ENCODE measurements at places on chromosomes 3 and 15.

DNA sequence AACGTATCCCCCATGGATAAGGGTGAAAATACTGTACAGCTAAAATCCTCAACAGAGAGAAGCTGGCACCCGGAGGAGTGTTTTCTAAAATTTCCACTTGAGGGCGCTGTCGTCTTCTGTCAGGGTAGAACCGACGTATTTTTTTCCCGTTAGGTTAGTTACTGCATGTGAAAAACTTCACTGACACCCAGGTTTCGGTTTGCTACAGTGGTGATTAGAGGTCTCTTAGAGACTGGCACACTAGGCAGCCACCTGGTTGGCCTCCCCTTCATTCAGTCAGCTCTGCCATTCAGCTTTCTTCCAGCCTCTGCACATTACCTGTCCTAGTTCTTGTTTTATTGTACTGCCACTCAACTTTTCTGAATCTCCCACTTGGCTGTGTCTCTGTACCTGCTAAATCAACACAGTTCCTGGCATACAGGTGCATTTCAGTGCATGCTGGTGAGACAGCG, 18.4 kb downstream of the CCK start:
- no peak for DNase-seq

GRCh38 chr3:84066915-84067314, 891.9 kb upstream of the CADM2 start:
- DNase-seq, result no peak

- DNase-seq, result no peak
Measured at GRCh38 chr15:41160639-41161315, 44.7 kb upstream of the INO80 start.

GRCh38 chr15:60751985-60752952, 273.3 kb upstream of the ICE2 start:
- no peak for DNase-seq

- no peak for DNase-seq
Measured at GRCh38 chr3:169660709-169661360, 2.7 kb downstream of the MECOM start.

- DNase-seq, result no peak
Measured at GRCh38 chr3:183259621-183260020, 6.6 kb downstream of the B3GNT5 start.

DNA sequence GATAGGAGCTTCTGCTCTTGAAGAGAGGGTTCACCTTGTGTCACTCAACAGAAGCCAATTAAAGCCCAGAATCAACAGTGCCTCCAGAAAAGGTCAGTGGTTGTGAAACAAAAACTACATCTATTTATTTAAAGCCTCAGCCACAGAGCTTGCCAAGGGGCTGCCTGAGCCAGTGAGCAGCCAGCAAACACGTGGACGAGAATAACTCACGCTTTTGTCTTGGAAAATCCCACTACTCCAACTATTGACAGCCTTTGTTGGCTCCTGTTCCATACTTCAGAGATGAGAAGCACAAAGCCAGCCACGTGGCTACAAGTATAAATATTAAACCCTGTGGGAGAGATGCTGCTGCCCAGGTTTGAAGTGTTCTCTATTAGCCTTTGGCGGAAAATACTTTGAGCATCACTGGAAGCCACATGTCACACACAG, 10.3 kb downstream of the GPR156 start:
- no peak for DNase-seq

DNA sequence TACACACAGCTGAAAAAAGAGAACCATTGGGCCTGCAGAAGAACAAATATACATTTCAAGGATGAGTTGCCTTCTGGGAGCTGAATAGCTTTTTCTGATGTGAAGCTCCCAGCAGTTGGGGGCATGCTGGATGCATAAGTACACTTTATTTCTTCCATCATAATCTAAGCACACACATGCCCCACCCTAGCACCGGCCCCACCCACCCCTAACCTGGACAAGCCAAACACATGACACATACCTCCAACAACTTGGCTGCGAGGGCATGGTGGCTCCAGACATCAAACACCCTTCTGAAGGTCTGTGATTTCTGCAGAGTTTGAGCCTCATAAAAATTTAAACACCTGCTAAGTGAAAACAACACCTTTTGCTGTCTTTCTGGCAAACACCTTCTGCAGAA, 307.2 kb upstream of the TRIM42 start:
- DNase-seq, result no peak

DNA sequence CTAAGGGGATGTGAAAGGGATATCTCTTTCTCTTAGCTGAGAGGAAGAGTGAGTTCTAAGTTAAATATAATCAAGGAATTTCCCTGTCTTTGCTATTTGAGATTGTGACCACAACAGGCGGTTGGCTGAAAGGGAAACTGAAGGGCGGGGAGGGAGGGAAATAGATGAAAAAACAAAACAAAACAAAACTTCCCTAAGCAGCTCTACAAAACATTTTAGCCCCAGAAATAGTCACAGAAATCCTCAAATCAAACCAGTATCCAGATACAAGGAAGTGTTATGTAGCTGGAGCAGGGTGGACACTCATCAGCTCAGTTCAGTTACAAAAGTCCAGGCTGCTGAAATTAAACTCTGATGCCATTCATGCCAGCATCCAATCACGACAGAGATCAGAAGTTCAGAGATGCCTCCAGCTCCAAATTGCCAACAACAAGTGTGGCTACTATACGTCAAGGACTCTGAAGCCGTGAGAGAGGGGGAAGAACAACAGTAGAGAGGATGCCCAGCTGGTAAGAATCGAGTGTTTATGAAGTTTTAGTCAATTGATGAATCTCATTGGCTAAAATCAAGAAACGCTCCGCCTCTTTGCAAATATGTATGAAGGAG, 319 bp upstream of the TP63 start:
- DNase-seq, result no peak

- DNase-seq, result no peak
Measured at GRCh38 chr15:62389885-62390790, 225.1 kb upstream of the C2CD4B start.

- no peak for DNase-seq
Measured at GRCh38 chr15:70248116-70249025, 150.7 kb upstream of the TLE3 start.

- no peak for DNase-seq
Measured at GRCh38 chr3:177832880-177833279, 635.6 kb upstream of the TBL1XR1 start.

DNA sequence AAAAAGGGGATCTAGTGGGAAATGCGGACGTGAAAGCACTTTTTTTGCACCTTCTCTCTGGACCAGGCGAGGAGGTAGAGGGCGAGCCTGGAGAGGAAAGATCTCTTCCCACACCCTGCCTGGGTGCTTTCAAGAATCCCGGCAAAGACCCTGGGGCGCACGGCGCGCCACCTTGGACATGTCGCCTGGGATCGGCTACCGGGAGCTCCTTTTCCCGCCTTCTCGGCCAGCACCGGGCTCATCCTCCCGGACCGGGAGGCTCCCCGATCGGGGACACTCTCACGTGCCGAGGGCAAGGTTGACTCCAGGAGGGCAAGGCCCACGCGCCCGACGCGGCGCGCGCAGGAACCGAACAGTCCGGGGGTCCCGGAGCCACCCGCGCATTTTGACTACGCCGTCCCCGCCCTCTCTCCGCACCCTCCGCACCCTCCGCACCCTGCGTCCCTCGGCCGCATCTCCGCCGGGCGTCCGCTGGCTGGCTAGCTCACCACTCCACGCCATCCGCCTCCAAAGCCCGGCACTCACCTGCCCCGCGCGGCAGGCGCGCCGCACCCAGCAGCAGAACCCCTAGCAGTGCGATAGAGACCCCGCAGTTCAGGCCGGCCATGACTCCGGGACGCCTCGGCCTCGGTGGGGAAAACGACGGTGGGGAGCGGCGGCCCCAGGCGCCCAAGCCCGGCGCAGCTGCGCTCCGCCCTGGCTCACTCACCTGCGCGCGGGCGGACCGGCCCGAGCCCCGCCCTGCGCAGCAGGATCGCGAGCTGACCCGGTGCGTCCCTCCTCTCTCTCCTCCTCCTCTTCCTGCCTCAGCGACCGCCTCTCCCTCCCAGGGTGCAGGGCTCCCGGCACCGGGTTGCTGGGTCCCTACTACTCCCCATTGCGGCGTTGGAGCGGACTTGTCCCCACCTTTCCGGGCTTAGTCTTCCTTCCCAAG, at the start of gene CDCP1:
TSS of gene CDCP1 (minus strand) at position 698 of the 934 bp plus-strand sequence. CDS start at position 607, 91 bp downstream.
- no peak for DNase-seq

- no peak for DNase-seq
Measured at GRCh38 chr3:123540285-123540684, 44.6 kb downstream of the HACD2 start.

GRCh38 chr15:69002783-69003182, 11.7 kb upstream of the NOX5 start:
- no peak for DNase-seq

DNA sequence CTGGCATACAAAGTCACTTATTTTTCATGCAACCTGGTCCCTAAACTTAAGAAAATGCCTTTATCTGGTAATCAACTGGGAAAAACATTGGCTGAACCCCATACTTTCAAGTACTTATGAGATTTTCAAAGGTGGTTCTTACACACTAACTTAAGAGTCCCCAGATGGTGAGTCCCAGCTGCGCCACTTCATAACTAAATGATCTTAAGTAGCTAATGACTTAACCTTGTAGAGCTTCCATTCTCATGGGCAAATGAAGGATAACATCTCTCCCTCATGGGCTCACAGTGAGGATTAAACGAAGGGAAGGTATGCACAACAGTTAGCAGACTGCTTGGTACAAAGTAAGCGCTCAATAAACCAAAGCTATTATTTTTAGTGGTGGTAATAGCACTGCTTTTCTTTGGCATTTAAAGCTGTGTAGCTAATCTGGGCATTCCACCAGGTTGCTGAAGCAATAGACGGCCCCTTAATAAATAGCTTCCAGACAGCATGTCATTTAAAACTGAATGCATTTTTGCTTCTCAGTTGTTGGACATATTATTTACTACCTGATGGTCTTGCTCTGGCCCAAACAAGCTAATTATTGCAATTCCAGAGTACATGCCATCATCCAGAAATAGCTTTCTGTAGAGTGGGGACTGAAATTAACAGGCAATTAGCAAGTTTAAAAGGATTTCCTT, 55.4 kb downstream of the LIPC start:
- no peak for DNase-seq

DNA sequence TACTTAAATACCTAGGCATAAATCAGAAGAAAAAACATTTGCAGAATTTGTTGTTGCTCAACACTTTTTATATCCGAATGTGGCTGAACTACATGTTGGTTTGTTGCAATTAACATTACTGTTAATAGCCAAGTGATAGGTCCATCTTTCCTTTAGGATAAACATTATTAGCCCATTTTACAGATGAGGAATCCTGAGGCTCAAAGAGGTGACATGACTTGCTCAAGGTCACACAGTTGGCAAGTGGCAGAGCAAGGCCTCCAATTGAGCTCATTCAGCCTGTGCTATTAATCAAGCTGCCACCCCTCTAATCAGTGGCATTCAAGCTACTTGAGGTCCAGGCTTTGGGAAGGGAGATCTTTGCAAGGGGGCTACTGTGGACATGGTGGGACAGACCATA, 125.8 kb upstream of the ATP2B2 start:
- no peak for DNase-seq

- DNase-seq, result no peak
Measured at GRCh38 chr3:13207975-13208705, 134.9 kb upstream of the IQSEC1 start.

DNA sequence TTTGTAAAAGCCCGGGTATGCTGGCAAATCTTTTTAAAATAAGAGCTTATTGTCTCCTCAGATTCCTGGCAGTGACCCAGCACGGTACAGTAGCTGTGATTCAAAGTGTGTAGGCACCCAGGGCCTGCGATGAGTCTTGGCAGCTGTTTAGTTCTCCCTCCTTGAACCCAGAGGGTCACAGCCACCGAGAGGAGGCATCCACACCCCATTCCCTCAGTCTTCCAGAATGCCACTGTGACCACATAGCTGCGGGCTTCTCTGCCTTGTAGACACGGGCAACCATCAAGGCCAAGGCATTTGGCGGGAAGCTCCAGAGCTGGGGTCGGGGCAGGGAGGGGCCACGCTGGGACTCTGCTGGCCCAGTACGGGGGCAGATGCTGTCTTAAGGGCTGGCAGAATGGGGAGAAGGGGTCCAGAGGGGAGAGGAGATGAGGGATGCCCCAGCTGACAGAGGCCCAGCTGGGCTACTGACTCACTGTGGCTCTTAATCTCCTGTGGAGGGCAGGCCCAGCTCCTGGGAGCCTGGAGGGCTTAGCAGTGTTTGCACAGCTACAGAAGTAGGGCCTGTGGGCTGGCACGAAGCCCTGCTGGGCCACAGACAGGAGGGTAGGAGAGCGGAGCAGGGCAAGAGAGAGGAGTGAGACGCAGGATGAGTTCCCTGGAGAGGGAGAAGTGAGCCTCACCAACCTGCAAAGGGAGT, 68.8 kb upstream of the DLG1 start:
- DNase-seq, result no peak

DNA sequence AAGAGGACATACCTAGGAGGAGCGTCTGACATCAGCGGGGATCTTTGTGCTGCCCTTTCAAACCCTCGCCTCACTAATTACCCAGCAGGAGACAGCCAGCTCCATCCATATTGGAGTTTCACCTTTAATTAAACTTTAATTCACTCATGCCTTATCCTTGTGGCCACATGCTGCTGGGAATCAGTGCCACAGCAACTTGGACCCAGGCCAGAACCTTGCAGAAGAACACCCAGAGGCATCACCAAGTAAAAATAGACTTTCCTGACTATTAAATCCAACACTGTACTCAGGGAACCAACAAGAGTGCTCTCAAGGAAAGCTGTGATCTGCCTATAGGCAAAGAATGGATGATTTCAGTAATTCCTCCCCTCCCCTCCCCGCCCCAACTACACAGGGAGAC, 23.9 kb downstream of the EIF1B start:
- no peak for DNase-seq

DNA sequence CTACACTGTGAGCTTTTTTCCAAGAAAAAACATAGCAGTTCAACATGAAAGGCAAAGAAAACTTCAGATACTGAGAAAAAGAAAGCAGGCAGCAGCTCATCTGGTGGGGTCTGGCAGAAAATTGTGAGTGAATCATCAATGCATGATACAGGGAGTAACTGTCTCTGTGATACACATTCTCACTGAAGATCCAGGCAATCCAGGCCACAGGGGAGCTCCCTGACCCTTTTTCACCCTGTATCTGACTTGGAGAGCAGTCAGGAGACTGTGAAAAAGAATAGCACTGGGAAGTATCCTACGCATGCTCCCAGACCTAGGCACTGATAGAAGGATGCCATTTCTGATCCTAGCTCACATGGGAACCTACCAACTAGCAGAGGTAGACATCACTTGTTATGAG, 269.8 kb downstream of the MBNL1 start:
- no peak for DNase-seq

- no peak for DNase-seq
Measured at GRCh38 chr3:162743091-162743490, 1246.5 kb downstream of the OTOL1 start.

DNA sequence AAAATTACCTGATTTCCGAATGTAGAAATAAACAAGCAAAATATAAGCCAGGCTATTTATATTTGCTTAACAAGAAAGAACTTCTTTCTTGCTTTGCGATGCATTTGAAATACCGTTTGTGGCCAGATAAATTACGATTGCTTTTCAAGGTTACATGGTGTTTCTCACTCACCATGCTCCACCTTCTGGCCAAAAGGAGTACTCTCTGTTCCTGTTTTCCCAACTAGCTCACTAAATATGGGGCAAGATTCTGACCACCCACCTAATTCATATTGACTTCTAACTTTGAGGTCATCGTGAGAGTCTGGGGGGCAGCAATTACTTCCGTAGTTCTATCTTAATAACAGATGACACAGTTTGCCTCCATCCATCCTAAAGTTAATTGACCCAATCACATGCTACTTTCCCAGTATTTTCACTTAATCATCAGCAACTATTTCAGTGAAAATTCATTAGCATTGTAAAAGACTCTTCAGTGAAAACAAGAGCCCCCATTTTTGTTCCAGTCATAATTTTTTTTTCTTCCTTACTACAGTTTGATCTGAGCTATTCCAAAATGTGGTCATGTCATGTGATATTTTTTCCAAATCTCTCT, 25.9 kb downstream of the ACP3 start:
- no peak for DNase-seq

- no peak for DNase-seq
Measured at GRCh38 chr3:105957722-105958121, 88.9 kb upstream of the CBLB start.

Data from omental fat pad (tissue), 4 donors.